ENCODE measurements at places on chromosomes 2 and 18.
A peak's percentile ranks its signal among the peaks of the same experiment; 100 is the strongest.

DNA sequence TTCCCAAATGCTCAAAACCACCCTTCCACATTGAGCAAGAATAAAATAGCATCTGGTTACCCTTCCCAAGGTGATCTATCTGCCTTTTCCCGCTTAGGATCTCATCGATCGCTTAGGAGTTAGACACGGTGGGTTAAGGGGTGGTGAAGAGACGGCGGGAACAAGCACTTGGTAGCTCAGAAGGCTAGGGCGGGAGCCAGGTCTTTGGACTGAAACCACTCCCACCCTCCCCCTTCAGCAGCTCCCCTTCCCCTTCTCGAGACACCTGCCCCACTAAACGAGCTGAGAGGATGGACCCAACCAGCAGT lies 513 bp downstream of the THOC1 start:
- no peak for DNase-seq

- no peak for DNase-seq
These were observed 362.2 kb upstream of the KCNH7 start for GRCh38 chr2:163200741-163201140.

DNA sequence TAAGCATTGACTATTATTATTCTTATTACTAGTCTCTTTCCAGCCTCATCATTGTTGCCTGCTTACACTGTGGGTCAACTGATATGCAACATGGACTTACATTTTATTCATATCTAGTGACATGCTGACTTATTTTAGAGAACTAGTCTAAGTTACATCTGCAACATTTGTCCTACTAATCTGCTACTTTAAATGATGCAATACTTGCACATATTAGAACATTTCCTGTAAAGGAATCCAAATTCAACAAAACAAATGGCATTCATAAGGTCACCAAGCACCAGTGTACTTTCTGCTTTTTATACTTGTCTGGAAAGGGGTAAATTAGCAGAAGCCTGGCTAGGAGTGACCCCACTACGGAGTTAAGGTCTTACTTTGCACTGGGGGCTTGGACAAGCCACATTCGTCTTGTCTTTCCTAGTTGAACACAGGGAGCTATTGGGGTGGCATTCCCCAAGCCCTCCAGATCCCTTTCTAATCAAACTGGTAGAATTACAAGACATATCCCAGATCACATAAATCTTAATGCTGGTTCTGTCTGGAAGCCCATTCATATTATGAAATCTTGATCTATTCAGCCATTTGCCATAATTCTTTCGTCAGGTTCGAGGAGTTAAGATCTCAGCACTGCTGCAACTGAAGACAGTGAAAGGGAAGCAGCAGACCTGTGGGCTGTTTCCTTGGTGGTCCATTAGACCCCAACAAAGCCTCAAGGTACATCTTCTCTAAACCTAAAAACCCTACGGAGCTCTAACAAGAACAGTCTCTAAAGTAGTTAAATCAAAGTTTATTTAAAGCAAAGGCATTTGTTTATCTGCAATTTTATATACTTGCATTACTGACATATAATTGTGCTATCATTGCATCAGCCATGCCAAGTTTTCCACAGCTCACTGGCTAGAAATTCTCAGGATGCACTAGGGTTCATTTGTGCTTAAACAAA lies 49.9 kb upstream of the RTN4 start:
- DNase-seq: peak; percentile 47

- no peak for DNase-seq
These were observed 6.8 kb upstream of the SNTG2 start for GRCh38 chr2:943821-944220.

- peak; percentile 80 for DNase-seq
These were observed 19.6 kb downstream of the UGP2 start for GRCh38 chr2:63861220-63861822.

- no peak for DNase-seq
These were observed 46.5 kb downstream of the ZAP70 start for GRCh38 chr2:97759727-97760407.

GRCh38 chr18:13180614-13181375 lies 37.8 kb upstream of the LDLRAD4 start:
- DNase-seq: no peak

GRCh38 chr18:46815661-46816060 lies 58.8 kb upstream of the ST8SIA5 start:
- no peak for DNase-seq

DNA sequence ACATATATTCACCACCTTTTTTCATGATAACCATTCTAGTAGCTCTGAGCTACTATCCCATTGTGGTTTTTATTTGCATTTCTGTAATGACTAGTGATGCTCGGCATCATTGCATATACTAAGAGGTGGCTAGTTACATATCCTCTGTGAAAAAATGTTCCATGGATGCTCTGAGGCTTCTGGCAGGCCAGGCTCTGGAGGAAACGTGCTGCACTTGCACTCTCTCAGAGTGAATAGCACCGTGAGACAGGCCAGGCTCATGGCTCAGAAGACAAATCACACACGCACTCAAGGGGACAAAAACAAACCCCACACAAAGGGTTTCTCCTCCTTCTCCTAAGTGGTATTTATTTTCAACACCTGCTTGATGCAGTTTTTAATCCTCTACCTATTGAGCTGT lies 1085.3 kb upstream of the CNTNAP5 start:
- no peak for DNase-seq

DNA sequence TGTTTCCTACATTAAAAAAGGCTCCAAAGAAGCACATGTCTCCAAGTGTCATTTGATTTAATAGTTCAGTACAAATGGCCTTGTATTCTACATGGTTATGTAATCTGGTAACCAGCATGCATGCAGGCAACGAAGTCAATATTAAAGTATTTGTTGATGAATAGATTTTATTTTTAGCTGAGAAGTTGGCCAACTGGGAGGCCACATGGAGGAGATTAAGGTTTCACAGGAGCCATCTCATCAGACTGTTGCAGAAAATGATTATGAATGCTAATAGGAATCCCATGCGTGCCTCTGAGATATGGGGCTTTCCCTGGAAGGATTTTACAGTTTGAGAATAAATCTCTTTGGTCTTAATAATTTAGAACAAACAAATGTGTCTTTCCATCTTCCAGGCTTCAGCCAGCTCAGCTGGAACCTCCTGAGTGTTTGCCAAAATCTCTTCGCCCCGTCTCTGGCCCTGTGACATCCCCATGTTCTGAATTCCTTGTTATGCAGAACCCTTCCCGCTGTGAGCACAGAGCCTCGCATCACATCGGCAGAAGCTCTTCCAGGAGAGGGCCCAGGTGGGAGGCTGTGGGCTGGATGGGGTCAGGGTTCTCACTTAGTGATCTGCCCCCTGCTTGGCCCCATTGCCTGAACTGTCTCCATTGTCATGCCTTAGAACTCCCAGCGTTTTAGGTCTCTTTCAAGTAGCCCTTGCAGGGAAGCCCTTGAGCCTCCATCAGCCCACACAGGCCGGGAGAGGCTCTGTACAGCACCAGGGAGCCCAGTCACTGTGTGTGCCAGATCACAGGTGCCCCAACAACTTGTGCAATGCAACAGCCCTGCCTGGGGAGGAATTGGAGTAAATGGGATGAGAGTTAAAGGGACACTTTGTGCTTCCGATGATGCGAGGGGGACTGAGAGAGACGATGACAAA lies 190.5 kb upstream of the TWIST2 start:
- no peak for DNase-seq

GRCh38 chr18:12034241-12035100 lies 53.2 kb downstream of the IMPA2 start:
- DNase-seq: peak; percentile 40

Measured in KBM-7 (cell line).